ENCODE measurements at places on chromosomes 13 and 19.

DNA sequence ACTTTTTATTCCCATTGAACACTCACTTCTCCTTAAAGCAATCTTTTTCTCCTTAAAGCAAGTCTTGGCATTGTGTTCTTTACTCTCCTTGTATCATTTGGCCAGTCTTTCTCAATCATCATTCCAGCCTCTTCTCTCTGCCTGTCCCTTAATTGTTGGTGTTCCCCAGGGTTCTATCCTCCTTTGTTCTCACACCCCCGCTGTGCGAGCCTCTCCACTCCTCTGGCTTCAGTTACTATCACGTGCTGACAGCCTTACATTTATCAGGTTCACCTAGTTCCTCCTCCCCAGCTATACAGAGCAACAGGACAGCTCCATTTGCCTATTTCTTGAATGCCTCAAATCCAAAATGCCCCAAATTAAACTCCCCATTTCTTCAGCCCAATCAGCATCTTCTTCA, 24.6 kb downstream of the CYSLTR2 start:
- DNase-seq = no peak

DNA sequence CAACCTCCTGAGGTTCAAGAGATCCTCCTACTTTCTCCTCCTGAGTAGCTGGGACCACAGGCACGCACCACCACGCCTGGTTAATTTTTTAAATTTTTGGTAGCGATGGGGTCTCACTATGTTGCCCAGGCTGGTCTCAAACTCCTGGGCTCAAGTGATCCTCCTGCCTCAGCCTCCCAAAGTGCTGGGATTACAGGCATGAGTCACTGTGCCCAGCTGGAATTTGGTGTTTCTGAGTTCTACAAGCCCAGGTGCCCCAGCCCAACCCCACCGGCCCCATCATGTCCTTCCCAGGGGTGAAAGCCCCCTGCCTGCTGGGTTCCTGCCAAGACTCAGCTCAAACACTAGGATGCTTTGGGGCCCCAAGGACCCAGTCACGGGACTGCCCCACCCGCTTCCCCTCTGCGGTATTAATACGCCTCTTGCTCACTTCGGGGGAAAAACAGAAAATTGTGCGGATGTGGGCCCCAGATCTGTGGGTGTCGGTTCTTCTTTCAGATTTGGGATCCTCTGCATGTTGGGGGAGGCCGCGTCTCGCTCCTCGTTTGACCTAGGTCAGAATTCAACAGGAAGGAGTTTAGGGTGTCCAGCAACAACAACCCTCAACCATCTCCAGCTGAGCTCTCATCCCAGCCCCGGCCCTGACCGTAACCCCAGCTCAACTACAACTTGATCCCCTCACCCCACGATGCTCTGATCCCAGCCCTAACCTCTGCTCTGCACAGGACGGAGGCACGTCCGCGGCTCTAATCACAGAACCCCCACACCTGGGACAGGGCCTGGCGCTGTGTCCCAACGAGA, 3.7 kb upstream of the FCER2 start:
- peak; percentile 32 for DNase-seq

DNA sequence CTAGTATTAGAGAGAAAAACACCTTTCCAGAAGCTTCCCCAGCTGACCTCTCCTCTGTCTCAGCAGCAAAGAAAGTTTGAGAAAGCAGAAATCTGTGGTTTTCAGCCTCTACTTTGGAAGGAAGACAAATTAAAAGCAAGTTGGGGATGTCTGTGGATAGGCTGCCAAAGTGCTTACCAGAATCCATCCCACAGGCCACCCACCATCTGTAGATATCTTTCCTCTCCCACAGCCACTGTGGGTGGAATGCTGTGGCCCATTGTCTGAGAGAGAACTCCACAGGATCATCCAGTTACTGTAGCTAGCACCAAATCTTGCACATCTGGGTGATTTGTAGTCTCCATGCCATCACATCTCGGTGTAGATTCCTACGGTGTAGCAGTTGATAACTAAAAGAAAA, 133.5 kb downstream of the DNAJC15 start:
- DNase-seq = no peak

DNA sequence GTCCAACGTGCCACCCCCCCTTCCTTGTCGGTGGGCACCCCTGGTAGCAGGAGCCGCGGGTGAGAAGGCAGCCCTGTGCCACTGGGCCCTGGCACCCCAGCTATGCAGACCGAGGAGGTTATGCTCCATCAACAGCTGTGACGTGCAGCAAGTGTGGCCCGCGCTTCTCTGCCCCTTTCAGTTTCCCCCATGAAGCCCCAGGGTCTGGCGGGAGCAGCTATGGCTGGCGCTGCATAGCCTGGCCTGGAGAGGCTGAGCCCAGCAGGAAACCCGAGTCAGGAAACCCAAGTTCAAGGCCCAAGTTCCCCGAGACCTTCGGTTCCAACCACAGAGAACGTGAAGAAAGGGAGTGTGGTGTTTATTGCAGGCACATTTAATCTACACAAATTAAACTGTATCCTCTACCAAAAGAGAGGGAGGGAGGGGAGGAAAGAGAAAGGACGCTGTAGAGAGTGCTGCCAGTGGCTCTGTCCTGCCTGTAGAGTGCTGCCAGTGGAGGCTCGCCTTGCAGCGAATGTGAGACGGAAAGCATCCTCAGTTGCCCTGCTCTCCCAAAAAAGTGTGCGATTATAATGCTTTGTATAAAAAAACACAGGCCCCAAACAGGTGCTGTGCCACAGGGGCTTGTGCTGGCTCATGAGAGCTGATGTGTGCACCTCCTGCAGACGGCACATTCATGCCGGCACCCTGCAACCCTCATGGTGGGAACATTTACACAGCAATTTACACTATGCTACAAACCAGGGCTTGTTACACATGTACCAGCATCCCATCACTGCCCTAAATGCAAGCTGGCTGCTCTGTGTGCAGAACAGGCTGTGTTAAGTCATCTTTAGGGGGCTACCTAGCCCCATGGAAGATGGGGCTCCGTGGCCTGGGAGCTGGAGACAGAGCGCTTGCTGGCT, 16.3 kb downstream of the POP4 start:
- no peak for DNase-seq

GRCh38 chr13:101416181-101417042, at the start of gene NALCN:
NALCN (minus strand) TSS chr13:101416508; CDS start chr13:101399126, 17,382 bp downstream.
- no peak for DNase-seq

DNA sequence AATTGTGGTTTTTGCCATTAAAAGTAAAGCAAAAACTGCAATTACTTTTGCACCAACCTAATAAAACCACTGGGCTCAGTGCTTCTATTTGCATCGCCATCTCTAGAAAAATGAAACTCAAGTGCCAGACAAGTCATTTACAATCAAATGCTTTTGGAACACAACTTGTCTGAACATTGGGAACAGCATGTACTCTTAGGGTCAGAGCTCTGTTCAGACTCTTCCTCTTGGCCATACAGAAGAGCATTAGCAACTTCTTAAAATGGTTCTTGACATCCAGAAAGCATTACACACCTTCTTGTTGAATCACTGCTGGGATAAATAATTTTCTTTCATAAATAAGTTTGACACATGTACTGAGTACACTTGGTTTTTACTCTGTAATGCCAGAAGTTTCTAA, 272.5 kb downstream of the DCLK1 start:
- DNase-seq = no peak

GRCh38 chr19:42554046-42554575, 25.8 kb upstream of the CEACAM1 start:
- no peak for DNase-seq

DNA sequence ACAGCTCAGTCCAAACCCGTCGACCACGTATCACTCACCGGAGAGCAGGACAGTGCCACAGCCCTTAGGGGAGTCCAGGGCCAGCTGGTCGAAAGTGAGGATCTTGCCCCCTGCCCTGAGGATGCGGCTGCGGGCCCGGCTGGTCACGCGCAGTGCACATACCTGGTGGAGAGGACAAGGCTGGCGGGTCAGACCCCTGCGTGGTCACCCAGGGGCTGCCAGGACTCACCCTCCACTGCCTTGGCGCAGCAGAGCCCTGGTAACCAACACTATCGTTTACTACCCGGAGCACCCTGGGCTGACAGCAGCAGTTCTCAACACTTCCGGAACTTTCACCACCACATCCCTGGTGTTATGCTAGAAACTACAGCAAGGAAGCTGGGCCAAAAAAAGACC, 1.2 kb upstream of the FAM83E start:
- no peak for DNase-seq

DNA sequence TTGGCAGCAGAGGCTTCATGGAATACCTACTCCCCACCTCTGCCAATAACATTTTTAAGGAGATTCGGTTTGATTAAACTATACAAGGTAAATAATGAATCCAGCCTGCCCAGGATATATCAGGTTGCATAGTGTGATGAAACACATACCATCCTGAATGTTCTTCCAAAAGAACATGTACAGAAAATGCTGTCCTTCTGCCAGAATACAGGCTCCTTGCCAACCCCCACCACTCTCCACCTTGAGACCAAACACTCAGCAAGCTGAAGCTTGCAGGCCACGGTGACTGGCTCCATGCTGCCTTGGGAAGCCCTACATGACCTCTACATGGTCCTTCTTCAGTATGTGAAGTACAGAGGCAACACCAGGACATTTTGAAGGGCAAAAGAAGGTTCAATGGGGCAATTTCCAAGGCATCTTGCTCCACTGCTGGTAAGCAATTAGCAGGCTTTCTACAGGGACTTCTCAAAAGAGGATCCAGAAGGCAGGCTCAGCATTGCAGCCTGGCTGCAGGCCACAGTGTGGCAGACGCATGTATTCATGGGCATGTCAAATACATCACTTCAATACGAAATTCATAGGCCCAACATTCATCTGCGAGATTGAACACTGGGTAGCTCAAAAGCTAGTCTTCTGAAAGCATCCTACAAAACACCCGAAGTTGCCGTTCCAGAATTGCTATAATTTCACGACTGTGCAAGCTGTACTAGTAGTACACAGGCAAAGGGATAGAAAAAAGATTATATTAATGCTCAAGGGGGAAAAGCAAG, 62.4 kb upstream of the SERP2 start:
- DNase-seq = no peak

DNA sequence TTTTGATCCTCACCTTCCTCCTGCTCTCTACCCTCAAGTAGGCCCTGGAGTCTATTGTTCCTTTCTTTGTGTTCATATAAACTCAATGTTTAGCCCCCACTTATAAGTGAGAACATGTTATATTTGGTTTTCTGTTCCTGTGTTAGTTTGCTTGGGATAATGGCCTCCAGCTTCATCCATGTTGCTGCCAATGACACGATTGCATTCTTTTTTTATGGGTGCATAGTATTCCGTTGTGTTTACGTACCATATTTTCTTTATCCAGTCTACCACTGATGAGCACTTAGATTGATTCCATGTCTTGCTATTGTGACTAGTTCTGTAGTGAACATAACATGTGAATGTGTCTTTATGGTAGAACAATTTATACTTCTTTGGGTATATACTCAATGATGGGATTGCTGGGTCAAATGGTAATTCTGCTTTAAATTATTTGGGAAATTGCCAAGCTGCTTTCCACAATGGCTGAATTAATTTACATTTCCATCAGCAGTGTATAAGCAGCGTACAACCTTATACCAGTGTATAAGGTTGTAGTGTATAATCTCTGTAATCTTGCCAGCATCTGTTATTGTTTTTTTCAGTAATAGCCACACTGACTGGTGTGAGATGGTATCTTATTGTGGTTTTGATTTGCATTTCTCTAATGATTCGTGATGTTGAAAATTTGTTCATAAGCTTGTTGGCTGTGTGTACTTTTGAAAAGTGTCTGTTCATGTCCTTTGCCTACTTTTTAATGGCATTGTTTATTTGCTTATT, 288.9 kb downstream of the KCNRG start:
- no peak for DNase-seq

DNA sequence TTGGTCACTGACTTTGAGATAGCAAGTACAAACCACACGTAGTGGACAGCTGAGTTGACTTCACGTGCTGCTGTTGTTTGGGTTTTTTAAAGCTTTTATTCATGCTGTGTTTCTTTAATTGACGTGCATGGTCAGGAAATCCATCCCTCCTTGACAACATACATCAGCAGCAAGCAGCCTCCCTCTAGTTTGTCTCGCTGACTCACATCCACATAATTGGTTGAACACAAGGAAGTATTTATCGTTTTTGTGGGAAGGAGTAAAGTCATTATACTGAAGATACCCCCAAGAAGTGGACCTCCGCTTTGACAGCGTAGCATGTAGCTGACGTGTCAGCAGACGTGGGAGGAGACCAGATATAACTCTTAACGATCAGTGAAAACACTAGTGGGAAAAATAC, 355.8 kb downstream of the MYO16 start:
- no peak for DNase-seq
